ENCODE measurements at places on chromosomes 3 and 15.

GRCh38 chr3:14448756-14449727 lies 46.6 kb downstream of the SLC6A6 start:
- no peak for DNase-seq

DNA sequence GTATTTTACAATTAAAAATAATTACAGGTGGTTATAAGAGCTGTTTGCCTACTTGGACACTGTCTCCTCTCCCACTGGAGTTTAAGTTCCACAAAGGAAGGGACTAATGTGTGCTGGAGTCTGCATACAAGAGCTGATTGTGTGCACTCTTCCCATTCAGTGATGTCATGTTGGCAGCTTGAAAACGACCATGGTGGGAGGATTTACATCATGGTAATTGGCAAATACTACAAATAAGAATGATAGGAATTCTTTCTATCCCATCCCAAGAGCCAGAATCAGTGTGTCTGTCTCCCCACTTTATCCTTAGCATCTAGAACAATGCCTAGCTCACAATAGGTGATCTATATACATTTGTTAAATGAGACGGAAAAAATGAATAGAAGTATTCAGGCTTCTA lies 14.1 kb downstream of the ITGA11 start:
- DNase-seq: no peak

DNA sequence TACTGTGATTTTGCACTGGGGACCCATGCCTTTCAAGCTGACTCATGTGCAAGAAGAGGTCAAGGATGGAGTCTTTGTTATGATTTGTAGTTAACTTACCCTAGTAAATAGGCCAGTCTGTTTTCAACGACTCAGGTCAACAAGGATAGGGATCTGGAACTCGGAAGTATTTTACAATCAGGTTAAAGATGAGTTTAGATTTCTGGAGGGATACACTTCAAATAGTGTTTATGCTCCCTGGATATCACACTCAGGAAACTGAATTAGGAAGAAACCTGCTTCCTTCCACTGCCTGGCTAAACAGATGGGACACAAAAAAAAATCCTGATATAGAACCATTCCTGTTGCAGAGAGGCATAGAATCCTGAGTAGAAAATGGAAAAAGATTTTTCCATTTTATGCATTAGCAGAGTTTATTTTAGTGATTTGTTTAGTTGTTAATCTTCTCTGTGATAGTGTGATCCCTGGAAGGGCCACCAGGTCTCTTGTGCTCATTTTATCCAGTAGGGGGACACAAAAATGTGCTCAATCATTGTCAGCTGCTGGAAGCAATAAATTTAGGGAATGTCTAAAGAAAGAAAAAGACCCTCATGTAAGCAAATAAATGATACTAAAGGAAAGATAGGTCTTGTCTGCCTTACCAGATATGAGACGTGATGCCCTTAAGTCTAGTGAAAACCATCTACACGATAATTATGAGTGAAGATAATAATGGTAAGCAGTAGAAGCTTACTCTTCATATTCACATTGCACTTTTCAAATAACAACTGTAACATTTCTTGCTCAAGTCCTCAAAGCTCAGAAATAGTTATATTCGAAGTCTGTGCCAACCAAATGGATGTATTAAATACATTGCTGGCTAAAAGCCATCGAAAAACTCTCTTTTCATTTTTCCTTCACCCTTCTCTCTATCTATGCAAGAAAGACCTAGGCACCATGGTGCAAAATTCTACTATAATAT lies 452.1 kb upstream of the KCNMB2 start:
- DNase-seq: no peak

DNA sequence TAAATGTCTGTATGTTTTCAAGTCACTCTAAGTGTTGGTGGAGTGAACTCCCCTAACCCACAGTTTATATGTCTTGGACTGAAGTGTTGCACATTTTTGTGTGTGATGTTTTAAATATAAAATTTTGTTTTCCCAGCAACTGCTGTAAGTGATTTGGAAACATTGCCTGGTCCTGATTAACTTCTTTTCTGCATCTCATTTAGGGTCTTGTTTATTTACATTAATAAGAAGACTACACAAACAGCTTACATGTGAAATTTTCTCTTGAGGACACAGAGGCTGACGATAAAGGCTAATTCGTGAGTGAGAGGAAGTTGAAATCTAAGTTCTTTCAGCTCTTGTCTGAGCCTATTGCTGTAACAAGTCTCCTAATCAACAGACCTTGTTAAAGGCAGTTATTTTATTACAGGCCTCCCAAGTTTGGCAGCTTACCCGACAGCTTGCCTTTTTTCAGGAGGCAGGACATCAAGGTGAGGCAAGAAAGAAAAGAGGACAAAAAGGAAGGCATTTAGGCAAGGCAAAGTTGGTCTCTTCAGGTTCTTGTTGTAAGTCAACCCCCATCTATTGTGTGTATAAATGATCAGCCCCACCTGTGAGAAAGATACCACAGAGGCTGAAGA lies 177.7 kb upstream of the NR2E3 start:
- no peak for DNase-seq

DNA sequence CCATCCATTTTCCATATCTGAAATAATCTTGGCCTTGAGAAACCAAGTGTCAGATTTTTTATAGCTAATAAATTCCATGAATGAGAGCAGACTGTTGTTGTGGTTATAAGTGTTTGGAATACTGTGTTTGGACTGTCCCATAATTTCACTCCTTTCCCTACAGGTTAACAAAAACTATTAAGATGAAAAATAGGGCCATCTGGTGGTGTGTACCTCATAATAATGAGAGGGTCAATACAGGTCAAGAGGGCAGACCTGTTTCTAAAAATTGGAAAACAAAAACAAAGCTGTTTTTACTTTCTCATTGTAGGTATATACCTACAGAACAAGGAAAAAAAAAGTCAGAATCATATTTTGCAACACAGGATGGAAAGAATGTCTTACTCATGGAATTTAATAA lies 553.8 kb upstream of the SGO1 start:
- no peak for DNase-seq

DNA sequence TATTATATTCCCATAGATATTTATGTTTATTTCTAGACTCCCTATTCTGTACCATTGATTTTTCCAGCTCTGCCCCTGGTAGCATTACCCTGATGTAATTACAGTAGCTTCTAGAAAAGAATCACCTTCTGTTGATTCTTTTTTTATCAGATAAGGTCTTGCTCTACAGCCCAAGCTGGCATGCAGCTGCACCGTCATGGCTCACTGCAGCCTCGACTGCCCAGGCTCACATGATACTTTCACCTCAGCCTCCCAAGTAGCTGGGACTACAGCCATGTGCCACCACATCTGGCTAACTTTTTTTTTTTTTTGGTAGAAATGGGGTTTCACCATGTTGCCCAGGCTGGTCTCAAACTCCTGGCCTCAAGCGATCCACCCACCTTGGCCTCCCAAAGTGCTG lies 41.8 kb downstream of the SLC24A1 start:
- no peak for DNase-seq

GRCh38 chr15:86042226-86042625 lies 37.4 kb upstream of the AGBL1 start:
- DNase-seq: no peak

DNA sequence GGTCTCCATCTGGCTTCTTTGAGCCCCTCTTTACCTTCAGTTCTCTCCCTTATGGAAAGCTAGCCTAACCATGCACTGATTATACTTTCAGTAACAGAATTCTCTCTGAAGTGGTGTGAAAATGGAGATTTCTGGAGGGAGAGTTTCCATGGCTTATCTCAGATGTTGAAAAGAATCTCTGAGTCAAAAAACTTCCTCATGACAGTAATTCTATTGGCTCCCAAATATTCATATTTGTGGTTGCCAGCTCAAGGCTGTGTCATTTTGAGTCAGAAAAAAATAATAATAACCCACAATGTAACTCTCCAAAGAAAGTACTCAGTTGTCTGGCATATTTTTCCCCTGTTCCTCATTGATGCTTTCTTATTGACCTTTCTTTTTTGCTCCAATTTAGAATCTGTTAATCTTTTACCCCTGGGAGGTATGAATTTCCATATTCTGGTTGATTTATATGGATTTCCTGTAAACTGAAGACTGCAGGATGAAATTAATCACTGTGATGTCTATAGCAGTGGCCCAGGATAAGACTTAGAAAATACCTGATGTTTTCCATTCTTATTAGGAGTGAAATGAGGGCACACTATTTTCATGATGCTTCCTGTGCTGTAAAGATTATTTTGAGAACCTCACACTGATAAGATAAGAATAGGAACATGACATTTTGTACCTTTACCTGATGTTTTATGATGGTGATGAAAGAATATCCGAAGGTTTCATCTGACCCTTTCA lies 149.5 kb upstream of the EPHA3 start:
- no peak for DNase-seq

DNA sequence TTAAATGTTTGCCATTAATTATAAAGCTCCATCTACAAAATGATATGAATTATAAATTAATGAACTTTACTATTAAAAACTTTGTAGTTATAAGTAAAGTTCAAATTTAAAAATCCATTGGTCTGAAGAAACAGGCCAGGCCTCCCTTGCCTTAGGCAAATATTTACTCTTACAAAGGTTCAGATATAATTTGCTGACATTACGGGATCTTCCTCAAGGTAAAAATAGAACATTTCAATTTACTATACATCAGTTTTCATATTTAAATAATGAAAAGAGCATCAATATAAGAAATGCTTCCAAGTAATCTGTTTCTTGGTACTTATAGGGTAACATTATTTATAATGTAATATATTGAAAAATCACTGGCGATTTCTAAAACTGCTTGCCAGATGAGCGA lies 3.7 kb downstream of the CMTM6 start:
- DNase-seq: no peak

DNA sequence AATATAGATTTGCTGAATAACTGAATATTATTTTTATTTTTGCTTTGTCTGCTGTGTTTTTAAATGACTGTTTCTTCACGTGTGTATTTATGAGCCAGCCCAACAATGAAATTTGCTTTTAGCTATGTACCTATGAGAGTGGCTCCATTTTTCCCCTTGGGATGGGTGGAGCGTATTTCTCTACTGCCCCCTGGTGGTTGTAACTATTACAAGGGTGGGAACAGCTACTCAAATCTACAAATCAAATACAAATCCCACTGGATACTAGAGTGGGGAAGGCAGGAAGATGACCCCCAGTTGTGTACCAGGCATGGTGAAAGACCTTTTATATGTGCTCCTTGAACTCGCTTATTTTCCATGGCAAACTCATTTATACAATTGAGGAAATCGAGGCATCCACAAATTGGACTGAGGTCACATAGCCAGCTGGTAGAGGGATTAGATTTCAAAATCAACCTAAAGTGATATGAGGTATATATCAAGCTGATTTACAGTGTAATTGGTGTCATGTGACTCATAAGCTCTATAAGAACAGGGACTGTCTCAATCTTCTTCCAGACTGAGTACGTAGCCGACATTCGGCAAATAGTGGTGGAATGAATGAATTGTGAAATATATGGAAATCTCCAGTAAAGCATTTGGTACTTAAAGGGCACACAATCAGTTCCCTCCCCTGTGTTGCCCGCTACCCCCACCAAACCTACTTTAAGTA lies 69.5 kb upstream of the VEPH1 start:
- DNase-seq: no peak

DNA sequence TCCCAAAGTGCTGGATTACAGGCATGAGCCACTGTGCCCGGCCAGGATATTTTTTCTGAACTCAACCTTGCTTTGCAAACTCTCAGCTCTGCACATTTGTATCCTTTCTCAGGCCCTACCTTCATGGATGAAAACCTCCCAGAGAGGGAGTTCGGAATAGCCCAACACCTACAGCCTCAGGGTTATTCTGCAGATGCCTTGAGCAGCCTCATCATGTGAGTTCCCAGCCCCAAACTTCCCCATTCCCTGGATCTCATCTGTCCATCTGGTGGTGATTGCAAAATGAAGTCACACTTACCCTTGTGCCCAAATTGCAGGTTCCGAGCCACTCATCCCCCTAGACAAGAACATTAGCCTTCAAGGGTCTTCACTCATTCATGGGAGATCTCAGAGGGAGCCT lies 39.9 kb upstream of the KLHL25 start:
- DNase-seq: no peak

DNA sequence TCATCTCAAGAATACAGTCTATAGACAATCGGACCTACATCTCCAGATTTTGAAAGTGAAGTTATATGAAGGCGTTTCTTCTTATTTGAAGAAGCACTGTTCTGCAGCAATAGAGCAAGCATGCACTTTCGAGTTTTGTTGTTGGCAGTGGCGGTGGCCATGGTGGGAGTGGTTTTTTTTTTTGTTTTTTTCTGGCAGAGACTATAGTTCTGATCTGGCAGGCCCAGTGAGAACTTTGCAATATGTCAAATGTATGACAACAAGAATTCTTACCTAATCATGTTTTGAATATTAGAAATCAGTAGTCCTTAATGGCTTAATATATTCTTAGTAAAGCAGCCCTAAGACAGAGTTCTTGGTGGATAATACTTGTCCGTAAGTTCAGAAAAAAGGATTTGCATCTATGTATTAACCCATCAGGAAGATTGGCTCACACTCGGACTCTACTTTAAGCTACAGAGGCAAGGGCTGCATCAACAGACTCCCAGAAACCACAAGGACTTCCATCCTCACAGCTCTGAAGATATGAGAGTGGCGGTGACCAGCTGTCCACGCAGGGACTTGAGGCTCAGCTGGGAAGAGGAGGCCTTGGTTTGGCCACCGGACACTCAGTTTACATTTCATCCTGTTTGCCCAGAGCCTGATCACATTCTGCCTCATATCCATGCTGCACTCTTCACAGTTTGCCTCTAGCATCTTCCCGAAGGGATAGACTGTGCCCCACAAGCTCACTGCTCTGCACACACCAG lies 124.1 kb upstream of the THBS1 start:
- no peak for DNase-seq

- DNase-seq: no peak
These were observed 16.5 kb upstream of the MUSTN1 start for GRCh38 chr3:52851348-52851747.

GRCh38 chr3:2958551-2958950 lies 151.6 kb downstream of the IL5RA start:
- no peak for DNase-seq

DNA sequence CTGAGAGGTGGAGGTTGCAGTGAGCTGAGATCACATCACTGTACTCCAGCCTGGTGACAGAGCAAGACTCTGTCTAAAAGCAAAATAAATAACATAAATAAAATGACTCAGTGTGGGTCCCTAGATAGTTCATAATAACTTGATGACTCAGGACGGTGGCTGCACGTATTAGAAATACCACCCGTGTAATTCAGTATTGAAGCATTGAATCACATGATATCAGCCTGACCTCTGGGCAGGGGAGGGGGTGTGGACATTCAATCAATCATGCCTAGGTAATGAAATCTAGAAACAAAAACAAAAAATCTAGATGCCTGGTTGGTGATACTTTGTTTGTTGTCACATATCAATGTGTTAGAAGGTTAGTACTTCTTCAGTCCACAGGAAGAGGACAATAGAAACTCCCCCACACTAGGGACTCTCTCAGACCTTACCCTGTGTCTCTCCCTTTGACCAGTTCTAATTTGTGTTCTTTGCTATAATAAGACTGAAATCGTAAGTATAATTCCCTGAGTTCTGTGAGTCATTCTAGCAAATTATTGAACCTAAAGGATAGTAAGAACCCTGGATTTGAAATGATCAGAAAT lies 177.3 kb downstream of the GAP43 start:
- no peak for DNase-seq

- no peak for DNase-seq
These were observed 17.9 kb upstream of the MTHFS start for GRCh38 chr15:79914728-79915127.

GRCh38 chr15:28909958-28910500 lies 24.3 kb downstream of the APBA2 start:
- no peak for DNase-seq
